ENCODE measurements at places on chromosomes 13 and 19.

DNA sequence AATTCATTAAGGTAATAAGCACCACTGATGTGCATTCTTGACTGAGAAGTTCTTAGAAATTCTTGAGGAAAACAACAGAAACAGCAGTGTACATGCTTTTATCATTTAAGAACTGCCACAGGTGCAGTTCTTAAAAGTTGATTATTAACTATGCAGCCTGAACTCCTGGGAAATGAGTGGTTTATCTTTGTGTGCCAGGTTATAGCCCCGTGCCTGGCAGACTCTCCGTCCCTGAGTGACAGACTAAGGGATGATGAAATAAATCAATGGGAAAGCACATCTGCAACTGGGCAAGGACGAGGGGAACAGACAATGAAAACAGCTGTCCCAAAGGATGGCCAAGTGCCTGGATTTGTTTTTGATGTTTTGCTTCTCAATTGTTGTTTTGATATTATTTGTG is 84.4 kb upstream of the SPATA13 start:
- DNase-seq: no peak

- DNase-seq: no peak
Measured at GRCh38 chr19:1052349-1052975, 12.6 kb downstream of the ABCA7 start.

GRCh38 chr13:36029166-36029565 is 102.0 kb downstream of the DCLK1 start:
- no peak for DNase-seq

DNA sequence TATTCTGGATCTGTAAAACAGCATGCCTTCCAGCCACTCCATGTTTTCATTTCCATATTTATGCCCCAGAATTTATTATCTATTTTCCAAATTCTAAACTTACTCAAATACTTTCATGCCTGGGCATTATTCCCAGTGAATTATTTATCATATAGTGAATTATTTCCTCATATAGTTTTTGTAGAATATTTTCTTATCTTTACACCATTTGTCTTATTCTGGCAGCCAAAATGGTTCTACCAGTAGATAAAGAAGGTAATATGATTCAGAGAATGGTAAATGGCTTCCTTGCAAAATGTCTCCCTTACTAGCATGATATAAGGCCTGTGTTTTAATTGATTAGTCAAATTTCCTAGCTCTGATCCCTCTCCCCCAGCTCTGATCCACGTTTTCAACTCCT is 305.8 kb downstream of the SPRY2 start:
- no peak for DNase-seq

DNA sequence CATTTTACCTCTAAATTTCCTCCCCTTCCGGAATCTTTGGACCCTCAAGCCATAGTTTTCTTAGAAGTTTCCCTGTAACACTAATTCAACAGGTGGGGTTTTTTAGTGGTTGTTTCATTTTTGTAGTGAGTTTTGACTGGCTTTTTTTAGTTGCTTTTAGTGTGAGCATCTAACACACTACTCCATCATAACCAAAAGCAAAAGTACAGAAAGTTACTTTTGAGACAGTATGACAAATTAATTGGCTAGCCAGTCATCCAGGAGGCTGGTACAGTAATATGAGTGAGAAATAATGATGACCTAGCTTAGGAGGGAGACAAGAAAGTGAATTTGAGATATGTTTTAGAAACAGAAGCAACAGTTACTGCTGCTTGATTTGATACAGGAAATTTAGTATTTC is 71.5 kb downstream of the DNAJC15 start:
- no peak for DNase-seq

- no peak for DNase-seq
Measured at GRCh38 chr19:28607066-28607583, 605.8 kb downstream of the UQCRFS1 start.

- no peak for DNase-seq
Measured at GRCh38 chr19:13742756-13743155, 21.6 kb upstream of the MRI1 start.

DNA sequence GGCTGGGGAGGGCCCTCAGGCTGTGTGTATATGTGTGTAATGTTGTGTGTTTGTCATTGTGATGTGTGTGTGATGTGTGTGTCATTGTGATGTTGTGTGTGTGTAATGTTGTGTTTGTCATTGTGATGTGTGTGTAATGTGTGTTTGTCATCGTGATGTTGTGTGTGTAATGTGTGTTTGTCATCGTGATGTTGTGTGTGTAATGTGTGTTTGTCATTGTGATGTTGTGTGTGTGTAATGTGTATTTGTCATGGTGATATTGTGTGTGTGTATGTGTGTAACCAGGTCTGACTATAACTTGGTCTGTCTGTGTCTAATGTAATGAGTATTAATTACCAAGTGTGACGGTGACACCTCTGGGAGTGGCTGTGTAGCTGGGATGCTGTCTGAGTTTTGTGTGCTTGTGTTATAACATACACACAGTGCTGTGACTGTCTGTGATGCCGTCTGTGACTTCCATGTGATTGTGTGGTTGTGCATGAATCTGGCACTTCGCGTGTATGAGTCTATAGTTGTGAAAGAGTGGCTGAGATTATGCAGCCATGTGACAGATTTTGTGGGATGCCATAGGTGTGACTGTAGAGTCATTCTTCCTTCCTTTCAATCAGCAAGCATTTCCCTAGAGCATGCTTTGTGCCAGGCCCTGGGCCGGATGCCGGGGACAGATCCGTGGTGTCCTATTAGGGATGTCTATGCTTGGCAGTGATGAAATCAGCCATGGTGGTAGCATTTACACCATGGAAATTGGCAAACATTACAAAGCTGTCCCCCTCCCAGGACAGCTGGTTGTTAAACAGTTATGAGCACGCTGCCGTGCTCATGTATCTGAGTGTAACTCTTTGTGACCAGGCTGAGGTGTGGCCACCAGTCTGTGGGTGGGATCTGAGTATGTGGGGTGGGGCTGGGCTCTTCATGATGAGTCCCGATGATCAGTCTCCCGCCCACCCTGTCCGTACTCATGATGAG is 6.4 kb downstream of the TNFSF14 start:
- DNase-seq: peak; percentile 58

GRCh38 chr13:80307401-80307987 is 33.4 kb downstream of the SPRY2 start:
- DNase-seq: no peak

DNA sequence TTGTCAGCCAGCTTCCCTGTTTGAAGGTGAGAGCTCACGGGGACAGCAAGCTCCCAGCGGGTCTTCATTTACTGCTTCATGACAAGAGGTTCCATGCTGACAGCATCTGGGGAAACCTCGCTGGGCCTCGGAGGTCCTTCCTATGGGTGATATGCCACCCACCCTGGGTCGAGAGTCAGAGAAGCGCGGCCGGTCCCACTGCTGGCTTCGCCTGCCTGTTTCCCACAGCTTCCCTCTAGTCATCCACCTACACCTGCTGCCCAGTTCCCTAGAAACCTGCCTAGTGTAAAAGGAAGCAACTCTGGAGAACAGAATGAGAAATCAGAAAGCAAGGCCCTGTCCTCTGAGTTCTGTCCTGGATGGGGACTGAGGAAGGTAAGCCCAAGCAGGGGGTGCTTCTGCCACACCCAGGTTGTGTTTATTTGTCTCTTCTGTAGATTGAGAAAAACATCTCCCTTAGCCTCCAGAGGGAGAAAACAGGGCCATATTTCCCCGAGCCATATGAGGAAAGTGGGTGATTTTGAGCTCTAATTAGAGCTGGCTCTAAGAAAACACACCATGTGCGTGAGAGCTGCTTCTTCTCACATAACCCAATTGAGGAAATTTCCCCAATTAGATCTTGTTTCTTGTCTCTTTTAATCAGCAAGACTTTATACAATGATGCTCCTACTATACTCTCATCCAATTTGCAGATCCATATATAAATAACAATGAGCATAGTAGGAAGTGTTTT is 504.3 kb downstream of the IRS2 start:
- no peak for DNase-seq

DNA sequence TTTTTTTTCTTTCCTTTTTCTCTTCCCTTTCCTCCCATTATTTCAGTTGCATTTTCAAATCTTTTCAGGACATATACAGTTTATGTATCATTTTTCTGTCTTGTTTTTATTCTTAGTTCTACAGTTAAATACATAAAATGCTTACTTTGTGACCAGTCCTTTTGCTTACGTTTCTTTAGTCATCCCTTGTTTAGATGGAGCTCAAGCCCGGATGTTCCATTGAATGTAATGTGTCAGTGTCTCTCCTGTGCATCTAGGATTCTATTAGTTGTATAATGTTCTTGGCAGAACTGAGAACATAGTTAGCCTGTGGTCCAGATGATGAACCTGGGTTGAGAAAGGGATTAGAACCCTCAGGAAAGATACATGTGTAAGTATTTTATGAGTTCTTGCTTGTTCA is 17.8 kb downstream of the WASF3 start:
- no peak for DNase-seq

GRCh38 chr19:6720369-6721137 is at the start of gene C3:
Gene C3 (minus strand): TSS chr19:6720650. CDS start chr19:6720589, 61 bp downstream.
- no peak for DNase-seq

DNA sequence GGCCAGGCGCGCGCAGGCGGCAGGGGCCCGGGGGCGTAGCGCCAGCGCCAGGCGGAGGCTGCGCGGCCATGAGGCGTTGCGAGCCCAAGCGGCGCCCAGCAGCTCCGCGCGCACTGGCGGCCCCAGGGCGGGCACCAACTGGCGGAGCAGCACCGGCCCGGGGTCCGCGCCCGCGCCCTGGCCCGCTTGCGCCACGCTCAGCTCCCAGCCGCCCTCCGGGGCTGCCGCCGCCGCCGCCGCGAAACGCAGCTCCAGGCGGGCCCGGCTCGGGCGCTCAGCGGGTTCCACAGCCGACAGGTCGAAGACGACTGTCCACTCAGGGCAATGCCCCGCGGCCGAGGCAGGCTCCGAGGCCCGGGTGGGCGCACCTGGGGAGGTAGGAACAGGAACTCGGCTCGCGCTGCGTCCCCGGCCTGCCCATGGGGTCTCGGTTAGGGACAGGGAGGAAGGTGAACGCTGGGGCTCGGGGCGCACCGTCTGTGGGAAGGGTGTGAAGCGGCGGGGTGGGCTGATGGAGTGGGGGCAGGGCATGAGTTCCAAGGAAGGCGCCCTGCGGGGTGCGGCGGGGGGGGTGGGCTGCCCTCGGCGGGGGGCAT is 26.8 kb downstream of the CERS1 start:
- no peak for DNase-seq

GRCh38 chr19:44698492-44699201 is at the start of gene CEACAM16:
Gene CEACAM16 (plus strand): TSS chr19:44699151. CDS start chr19:44701457, 2,306 bp downstream.
- DNase-seq: no peak

DNA sequence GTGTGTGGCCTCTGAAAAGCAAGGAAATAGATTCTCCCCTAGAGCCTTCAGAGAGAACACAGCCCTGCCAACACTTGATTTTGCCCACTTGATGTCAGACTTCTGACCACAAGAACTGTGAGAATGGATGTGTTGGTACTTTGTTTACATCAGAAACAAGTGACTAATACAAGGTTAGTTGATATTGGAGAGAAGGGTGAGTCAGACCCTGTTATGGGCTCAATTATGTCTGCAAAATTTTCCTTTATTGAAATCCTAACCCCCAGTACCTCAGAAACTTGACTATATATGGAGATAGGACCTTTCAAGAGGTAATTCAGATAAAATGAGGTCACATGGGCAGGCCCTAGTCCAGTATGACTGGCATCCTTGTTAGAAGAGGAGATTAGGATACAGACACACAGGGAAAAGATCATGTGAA is 226.7 kb downstream of the RFC3 start:
- DNase-seq: no peak

DNA sequence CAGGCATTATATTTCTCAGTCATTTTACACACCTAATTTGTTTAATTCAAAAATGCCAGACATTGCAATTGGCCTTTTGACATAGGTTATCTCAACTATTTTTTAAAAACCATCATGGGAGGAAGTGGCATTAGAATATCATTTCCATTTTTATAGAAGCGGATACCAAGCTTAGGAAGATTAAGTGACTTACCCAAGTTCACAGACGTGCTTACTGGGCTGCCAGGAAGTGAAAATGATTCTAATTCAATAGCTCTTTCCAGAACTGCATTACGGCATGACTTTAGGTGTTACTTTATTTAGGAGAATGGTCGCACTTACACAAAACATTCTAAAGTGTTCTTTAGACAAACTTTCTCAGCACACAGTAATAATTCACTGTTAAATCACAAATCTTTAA is 231.9 kb downstream of the KLF12 start:
- DNase-seq: no peak

DNA sequence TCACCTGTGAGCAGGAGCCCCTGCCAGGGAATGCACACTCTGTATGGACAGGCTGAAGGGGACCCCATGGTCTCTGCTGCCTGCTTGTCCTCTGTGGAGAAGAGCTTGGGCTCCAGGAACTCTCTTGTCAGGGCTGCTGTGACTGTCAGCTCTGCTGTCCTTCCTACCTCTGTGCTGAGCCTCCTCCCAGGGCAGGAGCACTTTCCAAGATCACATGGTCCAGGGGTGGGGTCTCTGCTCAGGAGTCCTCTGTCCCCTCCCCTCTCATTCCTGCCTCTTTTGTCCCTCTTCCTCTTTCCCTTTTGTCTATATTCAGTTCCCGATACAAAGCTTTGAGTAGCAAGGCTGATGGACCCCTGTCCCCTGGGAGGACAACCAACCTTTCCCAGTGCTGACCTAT is at the start of gene CEACAM7:
CEACAM7 (minus strand) TSS at position 173 of the 400 bp plus-strand sequence; CDS start at position 68, 105 bp downstream.
- DNase-seq: no peak

DNA sequence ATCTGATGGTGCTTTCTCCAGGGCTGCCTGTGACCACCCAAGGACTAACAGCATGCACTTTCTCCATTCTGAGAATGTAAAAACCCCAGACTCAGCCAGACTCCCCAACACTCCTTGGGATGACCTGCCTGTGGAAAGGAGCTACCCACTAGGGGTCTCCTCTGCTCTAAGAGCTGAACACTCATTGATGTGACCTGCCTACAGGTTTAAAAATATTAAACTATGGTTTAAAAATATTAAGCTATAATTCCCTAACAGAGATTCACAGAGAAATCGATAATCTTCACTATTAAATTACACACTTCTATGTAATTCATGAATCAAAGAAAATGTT is 696.2 kb upstream of the SLITRK5 start:
- DNase-seq: no peak

Measured in CD4-positive, alpha-beta T cell treated with Interleukin-10 for 1 hour (primary cell).